Left forelimb (tissue), 1 donor: ENCODE measurements at places on chromosomes 13 and 19.

- DNase-seq, result no peak
Observed at GRCh38 chr19:34310494-34310981, 54.5 kb upstream of the GPI start.

GRCh38 chr19:53549340-53549739 lies 11.4 kb downstream of the ZNF331 start:
- no peak for DNase-seq

DNA sequence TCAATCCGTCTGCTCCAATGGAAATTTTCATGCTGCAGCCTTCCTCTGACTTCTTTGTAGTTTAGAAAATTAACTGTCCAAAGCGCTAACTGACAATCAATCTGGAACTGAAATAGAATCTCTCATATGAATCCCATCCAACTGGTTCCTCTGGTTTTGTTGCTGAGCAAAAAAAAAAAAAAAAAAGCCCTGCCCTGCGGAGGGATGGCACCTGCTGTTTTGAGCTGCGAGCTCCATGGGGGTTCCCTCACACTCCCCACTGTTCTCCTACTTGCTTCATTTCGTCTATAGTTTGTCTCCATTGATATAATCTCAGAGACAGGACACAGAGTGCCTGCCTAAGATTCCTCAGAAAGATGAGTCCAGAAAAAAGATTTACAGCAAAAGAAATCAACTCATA lies 33.4 kb downstream of the FAAP24 start:
- no peak for DNase-seq

DNA sequence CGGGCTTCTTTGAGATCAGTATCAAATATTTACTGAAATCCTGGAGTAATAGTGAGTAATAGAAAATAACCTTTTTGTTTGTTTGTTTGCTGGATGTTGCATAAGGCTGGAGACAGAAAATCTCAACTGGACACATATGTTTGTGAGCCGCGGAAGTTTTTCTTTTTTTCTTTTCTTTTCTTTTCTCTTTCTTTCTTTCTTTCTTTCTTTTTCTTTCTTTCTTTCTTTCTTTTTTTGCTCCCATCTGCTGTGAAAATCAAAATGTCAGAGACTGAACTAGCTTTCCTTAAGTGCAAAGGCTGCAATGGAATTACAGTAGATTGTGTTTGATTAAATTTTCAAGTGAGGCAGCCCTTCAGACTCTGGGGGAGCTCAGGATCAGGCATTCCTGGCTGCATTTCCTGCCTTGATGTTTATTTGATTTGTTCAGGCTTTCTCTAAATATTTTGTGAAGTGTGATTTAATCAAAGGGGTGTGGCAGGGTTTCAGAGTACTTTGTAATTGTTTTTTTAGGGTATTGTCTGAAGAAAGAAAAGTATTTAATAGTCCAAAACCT lies 319 bp downstream of the FRY start:
- no peak for DNase-seq

DNA sequence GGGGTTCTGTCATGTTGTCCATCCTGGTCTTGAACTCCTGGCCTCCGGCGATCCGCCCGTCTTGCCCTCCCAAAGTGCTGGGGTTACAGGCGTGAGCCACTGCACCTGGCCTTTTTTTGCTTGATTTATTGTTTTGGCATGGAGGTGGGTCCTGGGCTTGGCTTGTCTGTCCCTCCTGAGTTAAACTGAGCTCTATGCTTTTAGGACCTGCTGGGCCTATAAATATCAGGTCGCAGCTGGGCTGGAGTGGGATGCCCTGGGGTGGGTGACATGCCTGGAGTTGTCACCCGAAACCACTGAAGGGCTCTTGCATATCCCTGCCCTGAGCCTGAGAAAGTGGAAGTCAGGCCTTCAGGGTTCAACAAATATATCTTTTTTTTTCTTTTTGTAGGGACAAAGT lies 5.5 kb downstream of the ARRDC5 start:
- no peak for DNase-seq

DNA sequence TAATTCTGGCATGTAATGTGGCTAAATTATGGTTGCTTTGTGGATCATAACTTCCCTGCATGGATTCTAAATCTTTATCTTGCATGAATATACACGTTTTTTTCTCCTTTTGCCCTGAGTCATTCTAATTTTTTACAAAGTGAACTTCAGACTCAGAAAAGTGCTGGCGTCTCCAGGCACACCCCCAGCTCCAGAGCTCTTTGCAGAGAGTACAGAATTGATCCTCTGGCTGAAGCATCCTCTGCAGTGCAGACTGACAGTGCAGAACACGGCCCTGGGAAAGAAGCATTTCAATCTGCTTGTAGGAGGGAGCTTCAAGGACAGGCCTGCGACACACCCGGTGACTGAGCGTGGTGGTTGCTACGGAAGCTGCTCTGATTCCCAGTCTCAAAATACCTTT lies 228.1 kb downstream of the FGF9 start:
- no peak for DNase-seq

DNA sequence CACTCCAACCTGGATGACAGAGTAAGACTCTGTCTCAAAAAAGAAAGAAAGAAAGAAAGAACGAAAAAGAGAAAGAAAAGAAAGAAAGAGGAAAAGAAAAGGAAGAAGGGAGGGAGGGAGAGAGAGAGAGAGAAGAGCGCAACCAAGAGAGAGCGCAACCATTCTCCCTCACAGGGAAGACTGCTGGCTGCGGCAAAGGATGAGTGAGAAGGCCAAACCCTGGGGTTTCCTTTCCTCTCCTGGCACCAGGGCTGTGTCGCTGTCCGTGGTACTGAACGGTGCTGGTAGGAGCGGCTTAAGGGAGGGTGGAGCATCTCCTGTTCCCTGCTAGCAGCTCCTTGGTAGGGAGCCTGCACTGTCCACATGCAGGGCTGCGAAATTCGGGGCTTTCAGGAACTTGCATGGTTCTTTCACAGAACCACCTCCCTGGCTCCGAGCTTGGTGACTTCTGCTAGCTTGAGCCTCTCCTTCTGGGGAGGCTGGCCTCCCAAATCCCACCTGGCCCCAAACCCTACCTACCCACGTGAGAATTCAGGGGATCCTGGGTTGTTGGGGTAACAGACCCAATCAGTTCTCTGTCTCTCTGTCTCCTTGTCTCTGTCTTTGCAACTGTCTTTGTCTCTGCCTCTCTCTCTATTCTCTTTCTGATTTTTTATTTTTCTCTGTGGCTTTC lies 51.1 kb upstream of the ZNRF4 start:
- peak; percentile 89 for DNase-seq

DNA sequence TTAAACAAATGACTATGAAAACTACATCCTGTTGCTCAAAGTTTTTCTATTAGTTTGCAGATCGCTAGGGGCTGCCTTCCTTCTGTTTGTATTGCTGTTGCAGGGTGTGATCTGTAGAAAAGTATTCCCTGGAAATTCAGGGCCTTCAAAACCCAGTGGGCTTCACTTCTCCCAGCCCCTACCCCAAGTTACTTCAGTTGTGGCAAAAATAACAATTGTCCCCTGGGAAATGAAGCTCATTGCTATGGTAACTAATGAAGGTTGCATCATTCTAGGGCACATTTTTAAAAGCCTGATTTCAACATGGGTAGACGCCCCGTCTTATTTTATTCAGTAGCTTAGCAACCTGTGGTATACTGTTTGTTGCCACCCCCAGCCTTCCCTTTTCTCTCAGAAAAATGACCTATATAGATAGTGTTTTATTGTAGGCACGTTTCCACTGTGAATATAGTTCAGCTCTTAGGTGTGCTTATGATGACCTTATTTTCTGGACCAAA lies 60.9 kb downstream of the WDFY2 start:
- DNase-seq, result no peak

GRCh38 chr13:95754069-95754468 lies 77.1 kb downstream of the DNAJC3 start:
- DNase-seq, result no peak

DNA sequence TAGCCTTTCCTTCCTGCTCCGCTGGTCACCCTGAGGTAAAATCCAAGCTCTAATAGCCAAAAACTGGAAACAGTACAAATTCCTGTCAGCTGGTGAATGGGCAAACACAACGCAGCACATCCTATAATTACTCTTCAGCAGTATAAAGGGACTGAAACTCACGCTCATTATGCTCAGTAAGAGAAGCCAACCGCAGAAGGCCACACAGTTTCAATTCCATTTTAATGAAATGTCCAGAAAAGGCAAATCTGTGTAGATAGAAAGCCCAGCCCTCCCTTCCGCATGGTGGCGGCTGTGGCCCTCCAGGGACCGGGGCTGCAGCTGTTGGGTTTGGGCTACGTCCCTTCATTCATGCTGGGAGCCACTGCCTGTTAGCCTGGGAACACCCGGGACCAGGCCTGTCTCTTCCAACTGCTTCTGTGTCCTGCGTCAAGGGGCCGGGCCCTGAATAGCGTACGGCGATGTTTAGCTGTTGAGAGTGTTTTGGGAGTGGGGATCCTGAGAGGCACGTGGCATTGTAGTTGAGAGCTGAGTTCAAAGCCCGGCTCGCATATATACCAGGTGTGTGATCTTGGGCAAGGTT lies 23.5 kb downstream of the NKPD1 start:
- DNase-seq, result peak; percentile 78

- no peak for DNase-seq
Observed at GRCh38 chr13:41577436-41577835, 120.1 kb downstream of the RGCC start.

- DNase-seq, result no peak
Observed at GRCh38 chr19:46225558-46226004, 4.0 kb upstream of the IGFL1 start.

GRCh38 chr19:44847144-44848035 lies 1.3 kb downstream of the NECTIN2 start:
- DNase-seq, result peak; percentile 73

- no peak for DNase-seq
Observed at GRCh38 chr19:3343619-3344502, 22.5 kb upstream of the NFIC start.

DNA sequence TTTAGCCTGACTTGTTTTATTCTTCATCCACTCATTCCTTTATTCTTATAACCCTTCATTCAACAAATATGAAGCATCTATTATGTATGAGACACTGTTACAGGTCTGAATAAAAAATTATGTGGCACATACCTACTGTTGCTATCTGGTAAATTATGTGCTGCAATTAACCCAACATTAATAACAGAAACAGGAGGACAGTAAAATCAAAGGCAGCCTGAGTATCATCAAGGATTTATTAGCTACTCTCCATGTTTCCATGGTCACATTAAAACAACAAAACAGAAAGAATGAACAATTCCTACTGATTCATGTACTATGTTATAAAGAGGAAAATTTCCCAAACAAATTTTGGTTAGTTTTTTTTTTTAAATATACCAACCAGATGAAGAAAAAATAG lies 43.9 kb downstream of the RAP2A start:
- DNase-seq, result no peak

DNA sequence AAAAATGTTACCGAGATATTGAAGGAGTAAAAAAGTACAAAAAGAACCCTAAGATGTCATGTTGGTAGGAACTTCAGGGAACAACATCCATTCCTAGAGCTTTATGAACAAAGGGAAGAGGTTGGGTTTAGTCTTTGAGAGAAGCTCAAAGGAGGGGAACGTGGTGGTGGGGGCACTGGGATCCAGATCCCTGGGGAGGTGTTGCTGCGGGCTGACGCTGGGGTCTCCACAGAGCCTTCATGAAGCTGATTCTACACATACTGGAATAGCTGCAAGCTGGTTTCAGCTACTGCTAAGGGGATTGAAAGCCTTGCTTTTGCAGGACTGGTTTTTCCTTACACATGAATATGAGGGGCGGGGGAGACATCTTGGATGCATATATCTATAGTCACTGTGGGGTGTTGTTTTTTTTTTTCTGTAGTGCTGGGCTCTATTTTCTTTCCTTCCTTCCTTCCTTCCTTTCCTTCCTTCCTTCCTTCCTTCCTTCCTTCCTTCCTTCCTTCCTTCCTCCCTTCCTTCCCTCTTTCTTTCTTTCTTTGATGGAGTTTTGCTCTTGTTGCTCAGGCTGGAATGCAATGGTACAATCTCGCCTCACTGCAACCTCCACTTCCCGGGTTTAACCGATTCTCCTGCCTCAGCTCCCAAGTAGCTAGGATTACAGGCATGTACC lies 6.5 kb upstream of the MZF1 start:
- DNase-seq, result no peak

GRCh38 chr13:111474136-111475002 lies 153.9 kb downstream of the TEX29 start:
- no peak for DNase-seq

DNA sequence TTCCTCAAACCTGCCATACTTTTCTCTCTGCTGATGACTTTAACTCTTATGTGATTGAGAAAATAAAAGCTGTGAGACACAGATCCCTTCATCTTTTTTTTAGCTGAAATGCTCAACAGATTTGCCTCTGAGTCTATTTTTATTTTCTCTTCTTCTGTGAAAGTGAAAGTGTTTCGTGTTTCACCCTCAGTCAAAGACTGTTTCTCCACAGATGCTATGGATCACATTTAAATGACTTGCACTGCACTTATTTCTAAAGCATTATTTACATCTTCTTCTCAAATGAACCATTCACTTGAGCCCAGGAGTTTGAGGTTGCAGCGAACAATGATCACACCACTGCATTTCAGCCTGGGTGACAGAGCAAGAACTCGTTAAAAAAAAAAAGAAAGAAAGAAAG lies 890.1 kb upstream of the PCDH20 start:
- no peak for DNase-seq

GRCh38 chr13:91017669-91018053 lies 329.8 kb upstream of the MIR17HG start:
- no peak for DNase-seq

DNA sequence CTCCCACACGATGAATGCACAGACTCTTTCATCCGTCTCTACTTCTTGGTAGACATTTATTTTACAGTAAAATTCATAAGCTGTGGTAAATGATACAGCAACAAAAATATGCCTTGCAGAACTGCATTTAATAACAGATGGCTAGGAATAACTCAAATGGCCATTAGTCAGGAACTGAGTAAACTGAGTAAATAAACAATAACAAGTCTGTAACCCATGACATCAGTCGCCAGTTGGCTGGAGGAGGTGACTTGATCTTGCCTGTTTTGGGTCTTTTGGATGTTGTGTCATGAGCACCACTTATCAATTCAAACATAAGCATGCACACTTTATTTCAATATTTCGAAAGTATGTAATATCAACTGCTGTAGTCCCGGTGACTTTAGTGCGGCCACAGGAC lies 632.6 kb upstream of the ARGLU1 start:
- DNase-seq, result no peak

DNA sequence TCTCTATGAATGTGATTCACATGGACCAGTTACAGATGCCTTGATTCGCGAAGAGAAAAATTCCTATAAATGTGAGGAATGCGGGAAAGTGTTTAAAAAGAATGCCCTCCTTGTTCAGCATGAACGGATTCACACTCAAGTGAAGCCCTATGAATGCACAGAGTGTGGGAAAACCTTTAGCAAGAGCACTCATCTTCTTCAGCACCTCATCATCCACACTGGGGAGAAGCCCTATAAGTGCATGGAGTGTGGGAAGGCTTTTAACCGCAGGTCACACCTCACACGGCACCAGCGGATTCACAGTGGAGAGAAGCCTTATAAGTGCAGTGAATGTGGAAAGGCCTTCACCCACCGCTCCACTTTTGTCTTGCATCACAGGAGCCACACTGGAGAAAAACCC lies 7.7 kb downstream of the ZNF543 start:
- no peak for DNase-seq

- DNase-seq, result no peak
Observed at GRCh38 chr19:10660346-10660745, 6.2 kb downstream of the ILF3 start.

- no peak for DNase-seq
Observed at GRCh38 chr19:44875666-44876451, 15.2 kb upstream of the TOMM40 start.
